Naive thymus-derived CD8-positive, alpha-beta T cell (primary cell): ENCODE measurements at places on chromosomes 2 and 18.

DNA sequence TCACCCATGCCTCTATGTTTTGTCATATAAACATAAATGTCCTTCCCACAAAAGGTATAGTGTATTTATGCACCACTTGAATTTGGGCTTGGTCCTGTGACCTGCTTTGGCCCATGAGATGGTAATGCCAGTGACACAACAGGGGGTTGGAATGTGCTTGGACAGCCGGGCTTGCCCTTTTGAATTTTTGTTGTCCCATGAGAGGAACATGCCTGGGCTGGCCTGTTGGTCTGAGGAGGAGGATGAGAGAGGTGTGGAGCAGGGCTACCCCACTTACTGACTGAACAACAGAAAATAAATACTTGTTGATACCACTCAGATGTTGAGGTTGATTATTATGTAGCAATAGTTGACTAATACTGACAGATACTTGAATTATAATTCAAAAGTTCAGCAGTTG lies 63.2 kb upstream of the TCF4 start:
- DNase-seq, result no peak

GRCh38 chr2:73949802-73950201 lies 23.1 kb downstream of the DGUOK start:
- DNase-seq, result no peak

DNA sequence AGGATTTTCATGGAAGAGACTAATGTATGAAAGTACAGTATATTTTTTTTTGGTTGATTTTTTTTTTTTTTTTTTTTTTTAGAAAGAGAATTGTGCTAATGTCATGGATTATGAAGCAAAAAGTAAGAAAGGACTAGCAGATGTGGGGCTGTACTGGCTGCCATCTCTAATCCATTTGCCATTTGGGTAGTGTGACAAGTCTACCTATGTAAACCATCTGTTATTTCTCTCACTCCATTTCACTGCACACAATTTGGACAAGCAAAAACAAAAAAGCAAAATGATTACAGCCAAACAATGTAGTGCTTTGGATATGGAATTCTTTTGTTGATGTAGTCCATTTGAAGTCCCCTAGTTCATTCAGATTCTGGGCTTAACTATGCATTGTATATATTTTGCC lies 1355.4 kb downstream of the LRP1B start:
- DNase-seq, result no peak

DNA sequence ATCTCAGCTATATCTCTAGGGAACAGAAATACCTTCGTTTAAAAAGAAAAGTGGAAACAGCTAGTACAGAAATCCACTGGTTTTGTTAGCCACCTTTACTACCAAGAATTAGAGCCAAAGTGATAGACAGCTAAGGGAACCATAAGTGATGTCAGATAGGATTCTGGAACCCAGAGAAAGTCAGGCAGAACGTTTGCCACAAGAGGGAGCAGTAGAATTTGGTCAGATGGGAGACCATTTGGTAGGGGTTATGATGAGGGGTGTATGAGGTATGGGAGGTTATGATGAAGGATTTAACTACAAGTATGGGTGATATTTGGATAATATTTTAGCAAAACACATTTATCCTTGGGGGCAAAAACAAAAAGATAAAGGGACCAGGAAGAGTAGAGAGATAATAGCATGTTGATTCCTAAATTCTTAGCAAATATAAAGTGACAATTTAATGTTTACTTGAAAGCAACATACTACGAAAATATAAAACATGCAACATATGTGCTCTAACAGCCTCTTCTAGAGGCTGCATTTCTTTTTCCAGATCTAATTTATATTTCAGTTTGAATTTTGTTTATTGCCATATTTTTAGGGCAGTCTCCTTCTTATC lies 3.3 kb downstream of the SLC8A1 start:
- DNase-seq, result no peak

- no peak for DNase-seq
These were observed 58.4 kb downstream of the ALPK2 start for GRCh38 chr18:58570360-58571064.

- no peak for DNase-seq
These were observed 183.5 kb downstream of the ZNF385B start for GRCh38 chr2:179677746-179678505.

GRCh38 chr2:48015421-48015820 lies 109.1 kb upstream of the FBXO11 start:
- DNase-seq, result no peak

- no peak for DNase-seq
These were observed 48.1 kb downstream of the EVA1A start for GRCh38 chr2:75512455-75513212.

GRCh38 chr2:221203125-221203524 lies 369.0 kb downstream of the EPHA4 start:
- no peak for DNase-seq
